ENCODE measurements at places on chromosomes 1 and 21.

GRCh38 chr21:38244407-38244787, 12.4 kb upstream of the KCNJ15 start:
- DNase-seq = no peak

GRCh38 chr1:85555867-85556573, 24.5 kb upstream of the CCN1 start:
- no peak for DNase-seq

GRCh38 chr1:1397839-1398523, 1.2 kb downstream of the CCNL2 start:
- no peak for DNase-seq

- DNase-seq = no peak
These were observed at the start of gene BMP8A for GRCh38 chr1:39491146-39491921. Gene BMP8A (plus strand): TSS chr1:39491636. CDS start chr1:39491992, 356 bp downstream.
